M059J (cell line): ENCODE measurements at places on chromosomes 2 and 18. TPM values are rescaled to one million over a fixed set of nuclear protein-coding genes. Genes with fewer than 3 reads are reported as not detected.
A peak's percentile ranks its signal among the peaks of the same experiment; 100 is the strongest.

DNA sequence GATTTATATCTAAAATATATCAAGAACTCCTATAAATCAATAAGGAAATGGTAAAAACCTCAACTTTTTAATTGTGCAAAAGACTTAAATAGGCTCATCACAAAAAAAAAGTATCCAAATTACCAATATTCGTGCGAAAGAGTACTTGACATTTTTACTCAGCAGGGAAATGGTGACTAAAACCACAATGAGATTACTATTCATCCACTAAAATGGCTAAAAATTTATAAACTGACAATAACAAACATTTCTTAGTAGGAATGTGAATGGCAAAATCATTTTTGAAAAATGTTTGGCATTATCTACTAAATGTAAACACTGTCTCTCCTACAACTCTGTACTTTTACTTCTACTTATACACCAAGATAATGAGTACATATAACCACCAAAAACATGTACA, 184.8 kb upstream of the RND3 start:
- DNase-seq: no peak

DNA sequence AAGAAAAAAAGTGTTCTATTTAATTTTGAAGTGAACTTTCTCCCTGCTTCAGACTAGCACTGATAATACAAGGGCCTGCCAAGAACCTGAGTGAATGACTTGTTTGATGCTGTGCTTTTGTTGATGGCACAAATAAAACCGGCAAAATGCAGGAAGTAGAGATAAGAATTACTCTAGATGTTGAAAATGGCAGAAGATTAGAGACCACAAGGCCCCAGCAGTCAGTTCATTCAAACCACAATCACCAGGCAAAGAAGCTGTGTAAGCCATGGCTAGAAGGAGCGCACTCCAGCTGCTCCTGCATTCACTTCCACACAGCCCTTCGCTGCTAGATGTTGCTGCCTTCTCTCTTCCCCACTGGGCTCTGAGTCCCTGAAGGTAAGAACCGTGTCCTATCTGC, 297.1 kb downstream of the AGPS start:
- DNase-seq: no peak

- DNase-seq: no peak
These were observed 112.2 kb downstream of the CEP192 start for GRCh38 chr18:13103366-13103765.

DNA sequence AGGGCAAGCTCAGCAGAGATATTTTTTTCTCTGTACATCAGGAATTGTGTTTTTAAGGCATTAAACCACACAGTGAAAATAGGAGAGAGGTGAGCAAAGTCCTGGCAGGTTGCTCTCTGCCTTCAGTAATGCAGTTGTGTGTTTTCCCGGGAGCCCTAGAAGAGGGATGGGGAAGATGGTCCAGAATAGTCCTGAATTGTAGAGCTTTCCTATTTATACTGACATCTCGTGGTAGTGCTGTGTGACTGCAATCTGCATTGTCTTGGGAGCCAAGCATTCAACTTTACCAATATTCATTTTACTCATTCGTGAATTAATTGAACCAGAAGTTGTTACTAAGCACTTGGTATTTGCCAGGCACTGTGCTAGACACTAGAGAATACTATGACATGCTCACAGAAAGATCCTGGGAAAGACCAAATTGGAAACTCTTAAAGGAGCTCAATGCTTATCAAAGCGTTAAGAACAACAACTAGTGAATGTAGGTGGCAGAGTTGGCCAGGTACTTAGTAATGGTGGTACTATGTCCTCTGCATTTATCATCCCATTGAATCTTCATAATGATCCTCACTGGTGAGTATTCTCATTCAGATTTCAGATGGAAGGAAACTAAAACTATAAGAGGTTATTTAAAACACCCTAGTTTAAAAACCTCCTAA, 214.6 kb downstream of the TRIB2 start:
- DNase-seq: peak; percentile 57

- no peak for DNase-seq
These were observed 263.6 kb upstream of the HNMT start for GRCh38 chr2:137700681-137701080.

Gene SLC9A4
- not detected in 2 replicates for total RNA-seq

Gene RAPH1
- total RNA-seq: 9.3 and 13.8 TPM in 2 replicates

Gene RAD51AP2
- total RNA-seq: not detected in 2 replicates

GRCh38 chr2:17803497-17803896, 12.8 kb upstream of the MSGN1 start:
- DNase-seq: no peak

Gene RNF149
- 4.6 and 9.3 TPM in 2 replicates for total RNA-seq
